Aorta (tissue), 5 donors: ENCODE measurements at places on chromosomes 6 and 20. TPM values are rescaled to one million over a fixed set of nuclear protein-coding genes. Genes with fewer than 3 reads are reported as not detected.

- H3K4me1 ChIP-seq = no peaks in the 10 kb centered on the region
- H3K4me3 ChIP-seq = no peak overlapping the region
- H3K27me3 ChIP-seq = no peaks in the 10 kb centered on the region
- H3K36me3 ChIP-seq = no peaks in the 10 kb centered on the region
Measured at GRCh38 chr6:109625199-109625598, 65.8 kb downstream of the AK9 start.

DNA sequence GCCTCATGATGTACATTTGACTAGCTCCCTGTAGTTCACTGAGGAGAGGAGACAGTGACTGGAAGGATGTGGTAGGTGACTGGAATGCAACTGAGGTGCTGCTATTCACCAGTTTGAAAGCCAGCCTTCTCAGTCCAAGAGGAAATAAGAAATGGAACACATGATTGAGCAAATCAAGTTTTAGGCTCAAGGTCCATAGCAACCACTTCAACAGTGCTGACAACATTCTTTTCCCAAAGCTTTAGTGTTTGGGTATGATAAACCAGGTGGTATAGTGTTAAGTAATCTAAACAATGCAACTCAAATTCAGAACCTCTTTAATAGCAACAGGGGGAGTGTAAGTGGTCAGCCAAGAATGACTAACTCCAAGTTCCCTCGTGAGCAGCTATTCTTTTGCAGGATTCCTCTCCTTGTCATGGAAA lies 9.2 kb downstream of the ZHX3 start:
- peaks cover 2% of the 10 kb centered on the region for H3K4me1 ChIP-seq
- no peaks in the 10 kb centered on the region for H3K36me3 ChIP-seq
- no peaks in the 10 kb centered on the region for H3K27me3 ChIP-seq

DNA sequence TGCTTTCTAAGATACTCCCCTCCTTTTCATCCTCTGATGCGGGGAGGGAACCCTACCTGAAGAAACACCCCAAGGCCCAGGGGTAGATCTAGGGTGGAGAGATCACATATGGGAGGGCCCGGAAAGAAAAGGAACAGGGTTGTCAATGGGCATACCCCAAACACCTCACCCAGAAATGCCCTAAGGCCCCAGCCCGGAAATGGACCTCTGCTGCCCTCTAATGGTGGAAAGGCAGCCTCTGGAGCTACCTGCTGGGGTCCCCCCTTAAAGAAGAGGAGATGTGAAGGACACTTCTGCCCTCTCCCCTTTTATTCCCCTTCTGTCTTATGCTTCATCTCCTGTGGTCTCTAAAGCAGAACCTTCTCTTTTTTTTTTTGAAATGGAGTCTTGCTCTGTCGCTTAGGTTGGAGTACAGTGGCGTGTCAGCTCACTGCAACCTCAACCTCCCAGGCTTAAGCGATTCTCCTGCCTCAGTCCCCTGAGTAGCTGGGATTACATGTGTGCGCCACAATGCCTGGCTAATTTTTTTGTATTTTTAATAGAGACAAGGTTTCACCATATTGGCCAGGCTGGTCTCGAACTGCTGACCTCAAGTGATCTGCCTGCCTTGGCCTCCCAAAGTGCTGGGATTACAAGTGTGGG lies 458 bp upstream of the ARMC12 start:
- no peak overlapping the region for H3K4me3 ChIP-seq
- peak; percentile 78 for DNase-seq
- H3K36me3 ChIP-seq = no peaks in the 10 kb centered on the region
- no peaks in the 10 kb centered on the region for H3K4me1 ChIP-seq

DNA sequence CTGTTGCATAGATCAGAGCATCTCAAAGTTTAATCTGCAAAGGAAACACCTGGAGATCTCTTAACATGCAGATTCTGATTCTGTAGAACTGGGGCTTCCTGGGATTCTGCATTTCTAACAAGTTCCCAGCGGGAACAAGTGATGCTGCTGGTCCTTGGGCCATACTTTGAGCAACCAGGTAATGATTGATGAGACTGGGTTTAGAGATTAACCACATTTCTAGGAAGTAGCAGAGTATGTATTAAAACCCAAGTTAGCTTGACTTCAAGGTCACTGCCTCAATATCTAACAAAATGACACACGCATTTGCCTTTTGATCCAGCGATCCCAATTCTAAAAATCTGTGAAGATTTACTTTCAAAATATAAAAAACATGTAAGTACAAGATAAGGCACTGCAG lies 83.0 kb upstream of the DTNBP1 start:
- no peak overlapping the region for H3K4me3 ChIP-seq
- H3K27me3 ChIP-seq = no peaks in the 10 kb centered on the region
- no peaks in the 10 kb centered on the region for H3K36me3 ChIP-seq
- H3K27ac ChIP-seq = no peak overlapping the region

- H3K36me3 ChIP-seq = no peaks in the 10 kb centered on the region
- H3K4me1 ChIP-seq = no peaks in the 10 kb centered on the region
- DNase-seq = peak; percentile 70
- no peak overlapping the region for H3K4me3 ChIP-seq
Measured at GRCh38 chr20:51023617-51024155, 779 bp upstream of the KCNG1 start.

- DNase-seq = no peak
- no peaks in the 10 kb centered on the region for H3K4me1 ChIP-seq
- H3K36me3 ChIP-seq = no peaks in the 10 kb centered on the region
- H3K27ac ChIP-seq = no peak overlapping the region
- no peaks in the 10 kb centered on the region for H3K27me3 ChIP-seq
- no peak overlapping the region for H3K4me3 ChIP-seq
Measured at GRCh38 chr6:18078866-18079265, 43.6 kb downstream of the NHLRC1 start.

DNA sequence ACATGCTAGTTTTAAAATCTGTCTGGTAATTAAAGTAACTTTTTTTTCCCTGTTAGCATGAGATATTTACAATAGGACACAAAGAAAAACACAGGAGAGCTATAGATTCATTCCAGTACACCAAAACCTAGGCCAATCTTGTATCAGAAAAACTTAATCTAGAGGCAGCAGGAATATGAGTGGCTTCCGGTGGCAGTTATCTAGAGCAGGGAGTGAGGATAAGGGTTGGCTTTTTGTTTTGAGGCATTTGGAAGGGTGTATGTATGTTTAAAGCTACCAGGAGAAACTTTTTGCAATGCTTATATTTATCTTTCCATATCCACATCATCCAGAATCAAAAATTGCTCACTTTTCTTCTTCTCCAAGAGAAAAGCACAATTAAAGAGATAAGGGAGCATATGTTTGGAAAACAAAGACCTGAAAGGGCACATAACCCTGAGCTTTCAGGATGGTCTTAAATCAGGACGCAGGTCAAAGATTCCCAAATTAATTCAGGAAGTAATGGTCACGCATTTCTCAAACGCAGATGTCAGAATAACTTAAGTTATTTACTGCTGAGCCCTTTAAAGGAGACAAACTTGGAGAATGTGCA lies 13.1 kb downstream of the TFAP2A start:
- H3K4me1 ChIP-seq = peaks cover 4% of the 10 kb centered on the region
- H3K27ac ChIP-seq = no peak overlapping the region
- no peak overlapping the region for H3K4me3 ChIP-seq

- H3K27ac ChIP-seq = no peak overlapping the region
- no peak overlapping the region for H3K4me3 ChIP-seq
- peaks cover 2% of the 10 kb centered on the region for H3K27me3 ChIP-seq
- no peaks in the 10 kb centered on the region for H3K4me1 ChIP-seq
- DNase-seq = no peak
Measured at GRCh38 chr6:98782772-98783171, 51.6 kb upstream of the POU3F2 start.

GRCh38 chr6:38375341-38375740 lies 264.4 kb downstream of the BTBD9 start:
- no peak overlapping the region for H3K4me3 ChIP-seq
- no peak overlapping the region for H3K27ac ChIP-seq
- no peaks in the 10 kb centered on the region for H3K27me3 ChIP-seq
- no peak for DNase-seq

DNA sequence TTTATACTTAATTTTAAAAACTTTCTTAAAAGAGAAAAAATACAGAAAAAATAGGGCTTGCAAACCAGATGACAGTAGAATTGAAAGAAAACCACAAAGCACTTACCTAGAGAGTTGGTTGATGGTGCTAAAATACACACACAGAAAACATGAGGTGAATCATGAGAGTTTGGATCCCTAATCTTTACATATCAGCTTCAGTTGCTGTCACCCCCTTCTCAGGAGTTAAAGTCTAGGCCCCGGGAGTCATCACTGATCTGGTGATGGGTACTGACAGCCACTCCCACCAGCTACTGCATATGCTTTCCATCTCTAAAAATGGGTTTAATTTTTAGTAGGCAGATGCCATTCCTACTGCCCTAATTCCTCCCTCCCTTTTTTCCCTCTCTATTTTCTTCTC lies 16.7 kb downstream of the TSBP1 start:
- H3K27ac ChIP-seq = no peak overlapping the region
- H3K36me3 ChIP-seq = no peaks in the 10 kb centered on the region
- no peak for DNase-seq

DNA sequence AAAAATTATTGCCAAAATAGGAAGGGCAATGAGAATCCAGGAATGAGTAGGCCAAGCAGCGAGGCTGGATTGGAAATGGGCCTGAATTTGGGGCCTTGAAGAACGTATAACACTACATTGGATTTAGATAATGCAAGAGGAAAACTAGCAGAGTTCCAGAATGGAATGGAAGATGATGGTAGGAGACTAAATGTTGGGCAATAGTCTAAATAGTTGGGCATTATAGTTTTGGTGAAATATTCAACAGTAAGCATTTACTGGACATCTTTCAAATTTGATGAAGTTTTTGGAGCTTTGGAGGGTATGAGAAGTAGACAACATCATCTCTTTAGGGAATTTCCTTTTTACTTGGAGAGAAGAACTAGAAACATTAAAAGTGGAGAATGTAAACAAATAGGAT lies 3.4 kb upstream of the JARID2 start:
- H3K4me1 ChIP-seq = no peaks in the 10 kb centered on the region
- no peaks in the 10 kb centered on the region for H3K36me3 ChIP-seq
- no peak overlapping the region for H3K4me3 ChIP-seq
- DNase-seq = no peak
- no peak overlapping the region for H3K27ac ChIP-seq

- H3K27ac ChIP-seq = no peak overlapping the region
- H3K36me3 ChIP-seq = no peaks in the 10 kb centered on the region
- no peaks in the 10 kb centered on the region for H3K27me3 ChIP-seq
- no peak overlapping the region for H3K4me3 ChIP-seq
- no peak for DNase-seq
- H3K4me1 ChIP-seq = no peaks in the 10 kb centered on the region
Measured at GRCh38 chr6:20166210-20166609, 46.1 kb downstream of the MBOAT1 start.

DNA sequence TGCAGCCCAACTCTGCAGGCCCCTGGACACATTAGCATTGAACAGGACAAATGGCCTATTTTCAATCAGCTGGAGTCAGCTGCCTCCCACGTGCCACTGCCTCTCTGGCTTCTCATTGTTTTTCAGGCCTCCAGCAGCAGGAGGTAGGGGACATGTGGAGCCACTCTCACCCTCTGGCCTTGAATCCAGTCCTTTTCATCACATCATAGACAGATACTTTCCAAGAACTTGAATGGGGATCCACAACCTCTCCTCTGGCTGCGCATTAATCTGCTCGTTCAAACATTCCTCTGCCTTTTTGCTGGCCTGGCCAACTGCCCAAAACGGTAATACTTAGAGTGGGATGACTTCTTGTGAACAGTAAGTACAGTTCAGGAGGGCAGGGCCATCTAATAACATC lies 592.3 kb downstream of the PKHD1 start:
- DNase-seq = no peak
- no peak overlapping the region for H3K27ac ChIP-seq
- H3K4me3 ChIP-seq = no peak overlapping the region
- H3K27me3 ChIP-seq = no peaks in the 10 kb centered on the region

- no peak overlapping the region for H3K4me3 ChIP-seq
- no peak for DNase-seq
- H3K36me3 ChIP-seq = no peaks in the 10 kb centered on the region
- H3K27ac ChIP-seq = no peak overlapping the region
- H3K4me1 ChIP-seq = no peaks in the 10 kb centered on the region
- no peaks in the 10 kb centered on the region for H3K27me3 ChIP-seq
Measured at GRCh38 chr20:21503345-21503744, 10.5 kb downstream of the NKX2-2 start.

TOMM6 gene
- polyA plus RNA-seq = 213 TPM

GPR63 gene
- polyA plus RNA-seq = 0.63 TPM

TNF gene
- polyA plus RNA-seq = 0.23 TPM

MED20 gene
- polyA plus RNA-seq = 6.1 TPM

DNMT3B gene
- polyA plus RNA-seq = 0.25 TPM

BFSP1 gene
- 2.4 TPM for polyA plus RNA-seq

TGM3 gene
- 0.75 TPM for polyA plus RNA-seq
